A549 treated with Mapracorat at 1 μM for 4 hours (cell line): ENCODE measurements at places on chromosomes 1 and 21. TPM values are rescaled to one million over a fixed set of nuclear protein-coding genes. Genes with fewer than 3 reads are reported as not detected.

The MROH9 gene
- total RNA-seq = not detected in 5 replicates

The PTCH2 gene
- 0.11 to 0.31 TPM (median 0.14 TPM) in 5 replicates for total RNA-seq

The GRHL3 gene
- total RNA-seq = 0.68 to 0.77 TPM (median 0.73 TPM) in 5 replicates

The CELA3B gene
- total RNA-seq = not detected in 5 replicates

The TCEA3 gene
- total RNA-seq = 0.46 to 0.64 TPM (median 0.48 TPM) in 5 replicates

The S100A2 gene
- total RNA-seq = 20.2 to 30.6 TPM (median 26.9 TPM) in 5 replicates

The TAF1A gene
- 7.6 to 10.0 TPM (median 8.7 TPM) in 5 replicates for total RNA-seq

The ADARB1 gene
- total RNA-seq = 6.2 to 10.7 TPM (median 6.8 TPM) in 5 replicates

The SELP gene
- total RNA-seq = not detected in 5 replicates

The LCK gene
- total RNA-seq = not detected in 5 replicates

The F3 gene
- 4.0 to 6.3 TPM (median 5.1 TPM) in 5 replicates for total RNA-seq

The TMPRSS2 gene
- 0.10 to 0.27 TPM (median 0.21 TPM) in 4 of 5 replicates, not detected in the other for total RNA-seq

The WDTC1 gene
- total RNA-seq = 4.7 to 8.1 TPM (median 7.1 TPM) in 5 replicates

The ZBTB17 gene
- total RNA-seq = 10.2 to 18.4 TPM (median 13.0 TPM) in 5 replicates

The FOXD2 gene
- total RNA-seq = 0.41 to 0.58 TPM (median 0.50 TPM) in 5 replicates

The MX1 gene
- total RNA-seq = 1.4 to 2.5 TPM (median 1.9 TPM) in 5 replicates

The TFF3 gene
- total RNA-seq = not detected in 5 replicates

The CRNN gene
- total RNA-seq = not detected in 5 replicates

The GREM2 gene
- 0.05 to 0.16 TPM (median 0.13 TPM) in 5 replicates for total RNA-seq

The C1orf53 gene
- 4.7 to 8.2 TPM (median 5.9 TPM) in 5 replicates for total RNA-seq

The METTL25B gene
- 16.9 to 25.5 TPM (median 23.9 TPM) in 5 replicates for total RNA-seq

The GBP7 gene
- not detected in 5 replicates for total RNA-seq

The CD244 gene
- total RNA-seq = not detected in 5 replicates

The OR2G6 gene
- not detected in 5 replicates for total RNA-seq

The MAST2 gene
- 16.0 to 18.4 TPM (median 18.1 TPM) in 5 replicates for total RNA-seq

The SPRR2G gene
- total RNA-seq = not detected in 5 replicates

The ASH1L gene
- total RNA-seq = 8.1 to 11.5 TPM (median 10.5 TPM) in 5 replicates
